ENCODE measurements at places on chromosomes 2 and 18.

- no peak for DNase-seq
These were observed 360.0 kb downstream of the EPHA4 start for GRCh38 chr2:221212105-221212504.

GRCh38 chr18:7677424-7677823, 110.3 kb downstream of the PTPRM start:
- no peak for DNase-seq

- no peak for DNase-seq
These were observed 171.4 kb downstream of the FSHR start for GRCh38 chr2:48982887-48983435.

- no peak for DNase-seq
These were observed 54.5 kb upstream of the BIN1 start for GRCh38 chr2:127161176-127162136.

DNA sequence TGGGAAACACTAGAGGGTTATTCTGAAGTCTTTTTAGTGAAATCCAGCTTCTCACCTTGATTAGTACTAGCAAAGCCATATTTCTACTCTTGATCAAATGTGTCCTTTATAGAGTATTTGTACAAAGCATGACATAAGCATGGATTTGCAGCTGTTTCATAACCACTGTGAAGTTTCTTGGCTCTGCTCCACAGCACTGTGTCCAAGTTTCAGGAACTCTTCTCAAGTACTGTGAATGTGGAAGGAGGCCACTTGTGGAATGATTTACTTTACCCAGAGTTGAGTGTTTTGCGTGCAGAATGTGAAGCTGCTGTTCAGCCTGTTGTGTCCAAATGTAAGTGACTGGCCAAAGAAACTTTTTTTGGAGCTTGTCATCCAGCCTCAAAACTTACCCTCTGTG, 16.2 kb upstream of the MAPRE2 start:
- peak; percentile 92 for DNase-seq

DNA sequence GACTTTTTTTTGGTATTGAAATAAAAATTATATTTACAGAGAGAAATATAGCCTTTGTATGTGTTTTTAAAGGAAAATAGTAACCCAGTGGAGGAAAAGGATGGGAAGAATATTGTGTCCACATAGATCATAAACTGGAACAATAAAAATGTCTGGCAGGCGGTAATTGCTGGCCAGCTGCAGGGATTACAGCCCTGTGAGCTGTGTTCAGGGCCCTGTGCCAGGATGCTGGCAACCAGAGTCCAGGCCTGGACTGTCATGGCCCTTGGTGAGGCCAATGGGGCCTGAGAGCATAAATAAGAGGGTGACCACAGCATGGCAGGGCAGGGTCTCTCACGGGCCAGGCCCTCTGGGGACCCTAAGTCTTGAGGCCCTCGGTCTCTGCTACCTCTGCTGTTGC, 171.2 kb downstream of the ACOXL start:
- DNase-seq, result no peak

- no peak for DNase-seq
These were observed 65.9 kb upstream of the FAM98A start for GRCh38 chr2:33665039-33665438.

- DNase-seq, result no peak
These were observed 40.2 kb downstream of the MRPL33 start for GRCh38 chr2:27811768-27812167.

GRCh38 chr2:17813742-17814473, 2.4 kb upstream of the MSGN1 start:
- peak; percentile 63 for DNase-seq
